Left ventricle myocardium inferior (tissue), 1 donor: ENCODE measurements at places on chromosomes 6 and 20. TPM values are rescaled to one million over a fixed set of nuclear protein-coding genes. Genes with fewer than 3 reads are reported as not detected.

The CCM2L gene
- total RNA-seq = 7.5 TPM

The BCAS1 gene
- total RNA-seq = not detected

The BPIFA1 gene
- total RNA-seq = not detected

The BPIFB4 gene
- total RNA-seq = not detected

The SERAC1 gene
- total RNA-seq = 5.1 TPM

The POPDC3 gene
- total RNA-seq = 56.9 TPM

The LPA gene
- total RNA-seq = not detected

The MEP1A gene
- total RNA-seq = not detected

DNA sequence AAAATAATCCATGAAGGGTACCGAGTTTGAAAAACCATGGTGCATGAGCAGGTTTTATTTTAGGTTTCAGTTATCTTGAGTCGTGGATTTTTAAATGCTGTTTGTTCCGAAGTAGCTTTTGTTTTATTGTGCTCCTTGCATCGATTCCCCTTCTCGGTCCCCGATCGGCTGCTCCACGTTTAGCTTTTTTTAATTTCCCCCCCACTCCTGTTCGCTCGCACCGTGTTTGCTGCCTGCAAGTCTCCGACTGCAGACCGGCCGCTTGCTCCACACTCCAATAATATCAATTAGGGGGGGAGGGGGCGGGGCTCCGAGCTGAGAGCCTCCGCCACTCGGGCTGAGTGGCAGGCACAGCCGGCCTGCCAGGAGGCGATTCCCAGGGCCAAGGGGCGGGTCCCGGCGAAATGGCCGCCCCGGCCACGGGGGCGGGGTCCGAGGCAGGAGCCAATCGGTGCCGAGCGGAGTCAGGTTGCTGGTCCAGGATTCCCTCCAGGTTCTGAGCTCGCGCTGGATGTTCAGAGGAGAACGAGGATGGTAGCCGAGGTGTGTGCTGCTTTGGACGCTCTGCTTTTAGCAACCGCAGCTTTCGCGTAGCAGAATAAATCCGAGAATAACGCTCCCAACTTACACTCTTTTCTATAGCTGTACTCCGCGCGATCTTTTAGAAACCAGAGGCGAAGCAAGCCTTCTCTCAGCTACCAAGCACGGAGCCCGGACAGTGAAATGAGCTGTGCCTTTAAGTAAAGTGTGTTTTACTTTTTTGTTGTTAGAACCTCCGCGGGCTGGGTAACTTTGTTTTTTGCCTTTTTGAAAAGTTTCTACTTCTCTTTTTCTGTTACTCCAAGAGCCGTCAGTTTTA is at the start of gene EPHA7:
Gene EPHA7, minus strand, starts transcription at position 256 of the 859 bp plus-strand sequence. Its CDS starts 218 bp downstream, at position 38.
- H3K36me3 ChIP-seq = no peaks in the 10 kb centered on the region
- peaks cover 85% of the 10 kb centered on the region for H3K27me3 ChIP-seq
- peaks cover 41% of the 10 kb centered on the region for H3K4me1 ChIP-seq
- peak; percentile 92 for DNase-seq
- peak within 1 kb of the TSS; percentile 79 for H3K27ac ChIP-seq

GRCh38 chr20:22466447-22467171 is 117.8 kb downstream of the FOXA2 start:
- DNase-seq = no peak
- no peaks in the 10 kb centered on the region for H3K4me1 ChIP-seq
- peaks cover 59% of the 10 kb centered on the region for H3K27me3 ChIP-seq
- no peak overlapping the region for H3K27ac ChIP-seq
- no peak overlapping the region for H3K4me3 ChIP-seq

- no peak for DNase-seq
- H3K27ac ChIP-seq = no peak overlapping the region
- no peak overlapping the region for H3K4me3 ChIP-seq
- H3K27me3 ChIP-seq = no peaks in the 10 kb centered on the region
These were observed 296.2 kb downstream of the GRIK2 start for GRCh38 chr6:101689695-101690094.

DNA sequence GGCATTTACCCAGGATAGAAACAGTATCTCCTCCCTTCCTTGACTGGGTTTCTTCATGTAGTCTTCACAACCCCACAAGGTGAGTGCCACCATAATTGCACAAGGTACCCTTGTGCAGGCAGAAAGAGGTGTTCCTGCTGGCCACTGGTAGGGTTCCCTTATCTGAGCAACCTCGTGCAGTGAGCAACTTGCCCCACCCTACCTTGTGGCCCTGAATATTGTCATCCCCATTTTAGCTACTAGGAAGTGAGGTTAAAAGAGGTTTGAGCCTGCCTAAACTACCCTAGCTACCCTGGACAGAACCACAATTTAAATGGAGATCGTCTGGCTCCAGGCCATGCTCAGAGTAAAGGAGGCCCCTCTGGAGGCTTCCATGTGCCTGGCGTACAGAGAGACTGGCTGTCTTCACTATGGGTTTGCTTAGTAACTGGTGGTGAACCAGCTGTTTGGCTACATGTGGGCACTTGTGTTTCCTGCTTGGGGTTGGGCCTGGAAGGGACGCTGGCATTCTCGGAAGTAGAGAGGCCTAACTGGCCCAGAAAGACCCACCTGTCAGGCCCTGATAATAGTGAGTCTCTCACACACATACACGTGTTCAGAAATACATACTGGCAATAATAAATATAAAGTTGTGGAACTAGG is 148.8 kb downstream of the LRFN2 start:
- H3K27me3 ChIP-seq = peaks cover 70% of the 10 kb centered on the region
- no peak overlapping the region for H3K4me3 ChIP-seq
- no peaks in the 10 kb centered on the region for H3K4me1 ChIP-seq
- no peaks in the 10 kb centered on the region for H3K36me3 ChIP-seq
- H3K27ac ChIP-seq = no peak overlapping the region
- no peak for DNase-seq

DNA sequence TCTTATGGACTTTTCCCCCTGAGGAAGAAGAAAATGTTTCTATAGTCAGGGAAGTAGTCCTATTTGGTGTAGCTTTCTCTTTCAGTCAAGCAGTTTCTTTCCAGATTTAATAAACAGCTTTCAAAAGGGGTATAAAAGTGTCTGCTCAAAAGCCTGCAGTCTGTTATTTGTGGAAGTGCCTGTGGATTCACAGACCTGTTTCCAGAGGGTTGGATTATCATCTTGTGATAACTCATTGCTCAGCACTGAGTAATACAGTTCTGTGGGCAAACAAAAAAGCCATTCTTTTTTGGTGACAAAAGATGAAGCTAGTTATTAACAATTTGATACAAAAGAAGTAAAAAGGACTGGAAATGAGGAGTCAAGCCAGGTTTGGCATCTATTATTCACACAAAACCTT is 358.2 kb upstream of the ID4 start:
- no peak overlapping the region for H3K4me3 ChIP-seq
- no peaks in the 10 kb centered on the region for H3K36me3 ChIP-seq
- no peak overlapping the region for H3K27ac ChIP-seq
- no peak for DNase-seq
- H3K27me3 ChIP-seq = no peaks in the 10 kb centered on the region
- no peaks in the 10 kb centered on the region for H3K4me1 ChIP-seq

- H3K4me3 ChIP-seq = no peak overlapping the region
- H3K27ac ChIP-seq = no peak overlapping the region
- no peaks in the 10 kb centered on the region for H3K4me1 ChIP-seq
- no peaks in the 10 kb centered on the region for H3K36me3 ChIP-seq
These were observed 67.1 kb upstream of the ADGRF1 start for GRCh38 chr6:47109281-47109680.

- H3K36me3 ChIP-seq = no peaks in the 10 kb centered on the region
- DNase-seq = no peak
- peaks cover 78% of the 10 kb centered on the region for H3K27me3 ChIP-seq
- H3K4me1 ChIP-seq = peaks cover 7% of the 10 kb centered on the region
These were observed 268.5 kb upstream of the FOXQ1 start for GRCh38 chr6:1043458-1043836.

DNA sequence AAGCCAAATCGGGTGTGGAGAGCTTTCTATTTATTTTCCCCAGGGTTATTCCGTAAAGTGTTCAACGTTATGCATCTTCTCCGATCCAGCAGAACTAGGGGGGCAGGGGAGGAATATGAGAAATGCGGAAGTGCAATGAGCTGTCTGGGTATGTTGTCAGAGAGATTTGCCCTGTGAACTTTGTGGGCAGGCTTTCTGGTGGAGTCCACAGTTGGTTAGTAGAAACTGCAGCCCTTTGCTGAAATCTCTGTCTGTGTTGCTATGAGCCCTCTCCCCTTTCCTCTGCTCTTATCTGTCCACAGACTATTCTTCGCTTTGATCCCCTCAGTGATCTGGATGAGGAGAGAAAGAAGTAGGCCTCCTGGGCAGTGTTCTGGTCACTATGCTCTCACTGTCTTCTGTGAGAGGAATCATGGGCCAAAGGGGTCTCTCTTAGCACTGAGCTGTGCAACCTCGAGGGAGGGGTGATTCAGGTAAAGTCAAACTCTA is 158.9 kb upstream of the FUT9 start:
- H3K4me3 ChIP-seq = no peak overlapping the region
- H3K27me3 ChIP-seq = no peaks in the 10 kb centered on the region
- DNase-seq = no peak
- no peaks in the 10 kb centered on the region for H3K36me3 ChIP-seq

DNA sequence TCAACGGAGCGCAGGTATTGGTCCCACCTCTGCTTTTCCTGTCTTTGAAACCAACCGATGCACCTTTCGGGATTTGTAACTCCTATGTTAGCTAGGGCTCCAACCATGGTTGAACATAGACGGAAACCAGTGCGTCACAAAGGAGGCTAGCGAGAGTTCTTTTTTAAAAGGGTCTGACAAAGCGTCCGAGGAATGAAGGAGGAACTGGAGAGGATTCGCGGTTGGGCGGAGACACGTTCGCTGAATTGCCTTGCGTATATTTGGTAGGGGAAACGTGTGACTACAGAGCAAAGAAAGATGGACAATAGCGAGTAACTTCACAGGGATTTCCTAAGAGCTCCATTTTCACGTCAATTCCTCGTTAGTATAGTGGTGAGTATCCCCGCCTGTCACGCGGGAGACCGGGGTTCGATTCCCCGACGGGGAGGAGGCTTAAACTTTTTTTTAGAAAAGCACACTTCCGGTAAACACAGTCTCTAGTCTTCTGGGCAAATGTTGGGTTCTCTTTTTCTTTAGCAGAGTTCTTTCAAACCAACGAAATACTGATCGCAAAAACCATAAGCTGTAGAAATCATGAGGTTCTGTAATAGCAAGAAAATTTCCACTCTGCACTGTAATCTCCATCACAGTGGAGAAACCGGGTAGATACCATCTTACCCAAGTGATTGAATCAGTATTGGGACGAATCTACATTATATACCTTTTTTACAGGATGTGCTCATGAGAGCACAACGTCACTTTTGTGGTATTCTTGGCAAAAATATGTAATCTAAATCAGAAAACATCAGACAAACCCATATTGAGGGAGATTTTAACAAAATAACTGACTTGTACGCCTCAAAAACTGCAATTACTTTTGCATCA is 6.6 kb upstream of the ZNF184 start:
- H3K36me3 ChIP-seq = no peaks in the 10 kb centered on the region
- peak overlapping the region; percentile 98 for H3K27ac ChIP-seq
- H3K4me3 ChIP-seq = peak overlapping the region; percentile 88
- peak; percentile 68 for DNase-seq
- peaks cover 22% of the 10 kb centered on the region for H3K4me1 ChIP-seq
- H3K27me3 ChIP-seq = no peaks in the 10 kb centered on the region

DNA sequence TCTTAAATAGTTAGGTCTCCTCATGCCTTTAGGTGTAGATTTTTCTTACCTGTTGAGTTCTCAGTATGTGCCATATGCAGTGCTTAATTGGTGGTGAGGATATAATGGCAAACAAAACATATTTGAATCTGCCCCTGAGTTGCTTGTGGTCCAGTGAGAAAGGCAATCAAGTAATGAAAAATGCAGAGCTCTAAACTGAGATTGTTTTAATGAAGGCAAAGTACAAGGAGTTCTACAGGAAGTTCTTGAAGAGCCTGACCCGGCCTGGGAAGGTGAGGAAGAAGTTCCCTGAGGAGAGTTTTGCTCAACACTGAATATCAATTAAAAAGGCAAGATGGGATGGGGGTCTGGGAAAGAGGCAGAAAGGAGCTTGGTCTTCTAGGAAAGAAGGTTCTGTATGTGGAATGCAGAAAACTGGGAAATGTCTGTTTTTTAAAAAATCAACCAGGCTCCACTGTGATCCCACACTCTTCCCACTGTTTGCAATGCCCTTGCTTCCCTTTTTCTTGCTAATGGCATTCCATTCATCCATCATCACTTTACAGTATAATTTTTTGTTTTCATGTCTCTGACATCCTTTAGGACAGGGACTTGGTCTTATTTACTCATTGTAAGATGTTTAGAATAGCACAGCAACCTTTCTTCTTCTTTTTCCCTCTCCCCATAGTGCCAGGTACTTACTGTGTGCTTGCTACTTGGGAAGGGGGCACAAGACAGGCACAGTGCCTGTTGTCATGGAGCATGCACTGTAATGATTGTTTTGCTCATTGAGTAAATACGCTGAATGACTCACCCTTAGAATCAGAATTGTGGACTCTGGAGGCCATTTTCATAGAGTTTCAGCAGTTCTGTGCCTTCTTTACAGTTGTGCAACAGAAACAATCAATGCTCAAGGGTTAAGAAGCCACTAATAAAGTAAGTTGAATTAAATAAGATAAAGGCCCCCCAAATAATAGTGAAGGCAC is 64.3 kb downstream of the ANKS1A start:
- H3K4me3 ChIP-seq = no peak overlapping the region
- H3K4me1 ChIP-seq = peaks cover 65% of the 10 kb centered on the region
- H3K27ac ChIP-seq = peak overlapping the region; percentile 66
- no peaks in the 10 kb centered on the region for H3K27me3 ChIP-seq

GRCh38 chr20:32914031-32914430 is 55.3 kb downstream of the EFCAB8 start:
- no peak for DNase-seq
- H3K36me3 ChIP-seq = no peaks in the 10 kb centered on the region
- H3K4me1 ChIP-seq = no peaks in the 10 kb centered on the region
- no peaks in the 10 kb centered on the region for H3K27me3 ChIP-seq

DNA sequence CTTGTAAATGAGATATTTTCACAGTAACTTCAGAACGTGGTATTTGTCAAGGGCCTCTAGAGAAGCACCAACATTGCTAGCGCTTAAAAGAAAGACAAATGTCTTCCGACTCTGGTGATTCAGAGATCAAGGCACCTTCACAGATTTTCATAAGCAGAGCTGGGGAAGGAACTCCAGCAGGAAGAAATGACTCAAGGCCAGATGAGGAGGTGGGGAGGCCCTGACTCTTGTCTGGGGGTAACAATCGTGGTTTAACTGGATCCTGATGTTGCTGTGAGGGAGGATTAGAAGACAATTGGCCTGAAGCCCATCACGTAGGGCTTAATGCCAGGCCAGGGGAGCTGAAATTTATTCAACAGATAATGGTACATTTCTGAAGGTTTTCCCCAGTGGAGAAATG is 122.9 kb upstream of the QKI start:
- peaks cover 34% of the 10 kb centered on the region for H3K4me1 ChIP-seq
- H3K36me3 ChIP-seq = no peaks in the 10 kb centered on the region
- H3K27ac ChIP-seq = peak overlapping the region; percentile 93
- no peak for DNase-seq
- no peaks in the 10 kb centered on the region for H3K27me3 ChIP-seq
- no peak overlapping the region for H3K4me3 ChIP-seq

- no peak overlapping the region for H3K27ac ChIP-seq
- H3K27me3 ChIP-seq = no peaks in the 10 kb centered on the region
- H3K4me3 ChIP-seq = no peak overlapping the region
- H3K4me1 ChIP-seq = peaks cover 17% of the 10 kb centered on the region
- no peak for DNase-seq
These were observed 165.4 kb downstream of the SYNDIG1 start for GRCh38 chr20:24634855-24635254.

- H3K27me3 ChIP-seq = no peaks in the 10 kb centered on the region
- H3K27ac ChIP-seq = no peak overlapping the region
- DNase-seq = no peak
- no peaks in the 10 kb centered on the region for H3K36me3 ChIP-seq
These were observed 36.7 kb downstream of the FGD2 start for GRCh38 chr6:37042150-37042549.

GRCh38 chr6:168533414-168533813 is 92.4 kb downstream of the SMOC2 start:
- peaks cover 8% of the 10 kb centered on the region for H3K27me3 ChIP-seq
- no peak for DNase-seq
- H3K4me3 ChIP-seq = no peak overlapping the region
- peak overlapping the region; percentile 74 for H3K27ac ChIP-seq
